ENCODE measurements at places on chromosomes 16 and 17.

DNA sequence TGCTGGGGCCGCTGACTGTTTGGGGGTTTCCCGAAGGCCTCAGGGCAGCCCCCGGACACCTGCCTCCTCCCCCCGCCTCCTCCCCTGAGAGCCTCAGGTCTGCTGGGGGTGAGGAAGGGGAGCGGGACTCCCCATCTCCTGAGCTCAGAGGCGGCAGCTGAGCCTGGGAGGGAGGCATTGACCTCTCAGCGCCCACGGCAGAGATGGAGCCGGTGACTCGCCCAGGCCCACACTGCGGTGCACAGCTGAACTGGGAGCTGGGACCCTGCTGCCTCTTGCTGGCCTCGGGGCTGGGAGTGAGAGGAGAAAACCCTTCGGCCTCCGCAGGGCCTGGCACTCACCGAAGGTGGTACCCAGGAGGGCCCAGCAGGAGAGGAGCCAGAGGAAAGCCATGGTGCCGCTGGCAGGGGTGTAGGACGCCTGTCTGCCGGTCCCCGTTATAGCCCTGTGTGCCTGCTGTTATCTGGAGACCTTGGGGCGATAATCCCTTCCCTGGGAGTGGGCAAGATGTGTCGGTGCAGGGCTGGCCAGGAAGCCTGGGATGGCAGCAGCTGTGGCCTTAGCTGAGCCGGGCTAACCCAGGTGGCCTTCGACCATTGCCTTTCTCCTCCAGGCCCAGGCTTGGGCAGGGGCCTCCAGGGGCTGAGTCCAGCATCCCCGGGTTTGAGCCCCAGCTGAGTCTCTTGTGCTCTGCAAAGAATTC, at the start of gene CTRB2:
Gene CTRB2 (minus strand): TSS at position 413 of the 703 bp plus-strand sequence. CDS start 20 bp downstream, at position 393.
- no peak for DNase-seq

- no peak for DNase-seq
Observed at GRCh38 chr16:12170103-12171040, 193.8 kb downstream of the SNX29 start.

- DNase-seq: no peak
Observed at GRCh38 chr17:63337579-63337978, 108.5 kb downstream of the CYB561 start.

DNA sequence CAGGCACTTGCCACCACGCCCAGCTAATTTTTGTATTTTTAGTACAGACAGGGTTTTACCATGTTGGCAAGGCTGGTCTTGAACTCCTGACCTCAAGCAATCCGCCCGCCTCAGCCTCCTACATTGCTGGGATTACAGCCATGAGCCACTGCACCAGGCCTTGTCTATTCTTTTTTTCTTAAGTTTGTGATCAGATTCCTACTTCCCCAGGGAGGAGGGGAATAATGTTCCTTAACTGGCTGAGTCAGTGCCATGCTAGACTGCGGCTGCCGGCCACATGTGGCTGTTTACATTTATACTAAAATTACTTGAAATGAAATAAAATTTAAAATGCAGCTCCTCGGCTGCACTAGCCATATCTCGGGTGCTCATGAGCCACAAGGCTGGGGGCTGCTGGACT, 27.8 kb upstream of the USP36 start:
- DNase-seq: no peak

DNA sequence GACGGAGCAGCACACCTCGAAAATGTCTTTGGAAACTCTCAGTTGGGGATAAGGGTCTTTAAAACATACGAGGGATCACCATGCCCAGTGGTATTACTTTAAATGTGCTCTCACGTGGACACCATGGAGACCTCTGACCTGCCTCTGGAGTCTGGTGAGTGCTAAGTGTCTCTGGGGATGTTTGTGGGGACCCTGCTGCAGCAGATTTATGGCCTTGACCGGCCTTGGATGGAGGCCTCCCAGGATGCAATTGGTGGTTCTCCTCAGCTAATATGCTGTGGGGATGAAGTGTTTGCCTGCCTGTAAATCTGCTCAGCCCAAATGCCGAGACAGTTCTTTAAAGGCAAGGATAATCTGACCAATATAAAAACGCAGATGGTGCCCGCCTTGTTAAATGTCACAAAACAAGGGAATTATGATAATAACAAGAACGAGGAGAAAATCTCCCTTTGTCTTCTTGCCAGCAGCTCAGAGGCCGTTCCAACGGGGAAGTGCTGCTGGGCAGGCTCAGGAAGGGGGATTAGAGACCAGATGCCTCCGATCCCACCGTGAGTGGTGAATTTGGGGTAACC, 154.4 kb downstream of the ABCC12 start:
- no peak for DNase-seq

- DNase-seq: no peak
Observed at GRCh38 chr17:27905447-27906225, 12.5 kb upstream of the LYRM9 start.

GRCh38 chr17:27920569-27920968, 27.4 kb upstream of the LYRM9 start:
- DNase-seq: no peak

- no peak for DNase-seq
Observed at GRCh38 chr17:40022497-40022896, 7.3 kb downstream of the CSF3 start.

DNA sequence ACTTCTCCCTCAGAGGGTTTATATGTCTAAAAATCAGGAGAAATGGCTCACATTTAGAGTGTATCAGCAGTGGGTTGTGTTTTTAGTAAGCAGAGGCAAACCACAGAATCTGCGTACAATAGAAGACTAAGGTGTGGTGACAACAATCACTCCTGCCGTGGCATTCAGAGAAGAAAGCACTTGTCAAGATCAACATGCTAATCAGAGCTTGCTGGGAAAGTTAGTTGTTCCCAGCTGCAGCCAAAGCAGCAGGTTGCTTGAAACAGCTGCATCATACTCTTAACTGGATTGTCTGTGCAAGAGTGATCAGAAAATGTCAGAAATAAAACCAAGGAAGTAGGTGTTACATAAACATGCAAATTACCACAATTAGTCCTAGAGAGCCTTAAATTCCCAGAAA, 616.4 kb downstream of the CDH8 start:
- no peak for DNase-seq

GRCh38 chr17:28398280-28398981, 7.6 kb downstream of the SLC46A1 start:
- no peak for DNase-seq

DNA sequence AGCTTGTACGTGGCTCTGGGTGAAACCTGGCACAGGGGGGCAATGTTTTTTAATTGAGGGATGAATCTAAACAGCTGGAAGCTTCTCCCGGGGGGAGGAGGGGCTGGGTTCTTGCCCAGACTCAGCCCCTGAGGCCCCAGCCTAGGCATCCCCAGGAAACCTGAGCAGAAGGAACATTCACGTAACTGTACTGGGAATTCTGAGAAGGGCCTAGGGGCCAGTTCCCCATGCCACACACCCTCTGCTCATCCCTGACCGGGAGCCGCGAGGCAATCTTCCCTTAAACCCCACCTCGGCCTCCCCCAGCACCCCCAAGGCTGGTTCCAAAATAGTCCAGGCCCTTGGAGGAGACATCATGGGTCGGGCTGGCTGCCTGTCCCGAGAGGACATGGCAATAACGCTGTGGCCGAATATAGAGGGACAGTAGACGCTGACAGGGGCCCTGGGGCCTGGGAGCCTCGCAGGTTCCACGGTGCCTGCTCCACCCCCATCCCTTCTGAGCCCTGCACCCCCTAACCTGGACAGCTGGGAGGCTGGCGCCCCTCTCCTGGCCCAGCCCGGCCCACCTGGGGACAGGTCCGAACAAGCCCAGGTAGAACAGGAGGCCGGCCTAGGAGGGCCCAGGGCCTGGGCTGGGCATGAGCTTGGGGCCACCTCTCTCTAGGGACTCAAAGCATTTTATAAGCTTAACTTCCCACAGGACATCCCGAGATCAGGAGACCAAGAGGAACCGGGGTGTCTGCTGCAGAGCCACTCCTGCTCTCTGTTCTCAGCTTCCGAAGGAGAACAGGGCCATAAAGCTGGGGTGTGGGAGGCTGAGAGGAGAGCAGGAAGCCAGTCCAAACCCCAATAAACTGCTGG, 83.2 kb upstream of the TOB1 start:
- no peak for DNase-seq

GRCh38 chr17:83122834-83123233, 43.4 kb downstream of the METRNL start:
- no peak for DNase-seq

GRCh38 chr16:89565506-89566372, 5.3 kb downstream of the RPL13 start:
- peak; percentile 69 for DNase-seq

DNA sequence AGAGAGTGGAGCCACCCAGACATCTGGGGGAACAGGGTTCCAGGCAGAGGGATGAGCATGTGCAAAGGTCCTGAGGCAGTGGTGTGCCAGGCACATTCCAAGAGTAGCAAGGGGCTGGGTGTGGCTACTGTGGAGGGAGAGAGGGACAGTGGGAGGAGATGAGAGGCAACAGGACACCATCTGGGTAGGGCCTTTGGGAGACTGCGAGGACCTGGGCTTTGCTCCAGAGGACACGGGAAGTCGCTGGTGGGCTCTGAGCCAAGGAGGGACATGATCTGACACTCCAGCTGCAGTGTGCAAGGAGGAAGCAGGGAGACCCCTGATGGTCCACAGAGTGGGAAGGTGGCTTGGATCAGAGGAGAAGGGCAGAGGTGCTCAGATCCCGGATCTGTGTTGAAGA, 56.7 kb upstream of the MED9 start:
- no peak for DNase-seq

DNA sequence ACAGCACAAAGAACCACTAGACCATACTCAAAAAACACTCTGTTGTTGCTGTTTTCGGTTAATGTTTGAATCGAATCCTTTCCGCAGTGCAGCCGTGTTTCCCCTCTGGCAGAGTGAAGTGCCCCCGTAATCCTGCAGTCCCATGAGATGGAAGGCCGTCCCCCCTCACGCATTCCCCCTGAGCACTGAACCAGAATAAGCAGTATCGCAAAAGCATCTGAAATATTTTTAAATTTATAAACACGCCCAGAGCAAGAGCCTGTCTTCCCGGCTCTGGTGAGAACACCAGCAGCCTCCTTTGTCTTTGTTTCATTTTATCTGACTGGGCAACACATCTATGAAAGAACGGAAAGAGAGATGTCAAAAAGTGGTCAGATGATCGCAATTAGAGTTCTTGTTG, 121.0 kb upstream of the ADAMTS18 start:
- DNase-seq: no peak

DNA sequence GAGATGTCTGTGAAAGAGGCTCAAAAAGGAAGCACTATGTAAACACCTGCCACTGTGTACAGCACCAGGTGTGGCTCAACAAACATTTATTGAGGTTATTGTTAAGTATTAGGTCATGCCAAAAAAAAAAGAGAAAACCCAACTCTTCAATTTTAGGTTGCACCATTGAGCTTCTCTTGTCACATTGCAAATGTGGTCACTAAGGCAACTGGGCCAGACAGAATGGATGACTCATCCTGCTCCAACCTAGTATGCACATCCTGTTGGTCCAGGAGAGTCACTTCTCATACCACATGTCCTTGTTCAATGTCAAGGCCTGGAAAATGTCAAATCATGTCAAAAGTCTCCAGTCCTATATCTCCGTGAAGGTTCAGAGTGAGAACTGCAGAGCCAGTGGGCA, 25.0 kb downstream of the HOXB1 start:
- peak; percentile 52 for DNase-seq

- no peak for DNase-seq
Observed at GRCh38 chr17:75817571-75817970, 26.6 kb downstream of the UNC13D start.

DNA sequence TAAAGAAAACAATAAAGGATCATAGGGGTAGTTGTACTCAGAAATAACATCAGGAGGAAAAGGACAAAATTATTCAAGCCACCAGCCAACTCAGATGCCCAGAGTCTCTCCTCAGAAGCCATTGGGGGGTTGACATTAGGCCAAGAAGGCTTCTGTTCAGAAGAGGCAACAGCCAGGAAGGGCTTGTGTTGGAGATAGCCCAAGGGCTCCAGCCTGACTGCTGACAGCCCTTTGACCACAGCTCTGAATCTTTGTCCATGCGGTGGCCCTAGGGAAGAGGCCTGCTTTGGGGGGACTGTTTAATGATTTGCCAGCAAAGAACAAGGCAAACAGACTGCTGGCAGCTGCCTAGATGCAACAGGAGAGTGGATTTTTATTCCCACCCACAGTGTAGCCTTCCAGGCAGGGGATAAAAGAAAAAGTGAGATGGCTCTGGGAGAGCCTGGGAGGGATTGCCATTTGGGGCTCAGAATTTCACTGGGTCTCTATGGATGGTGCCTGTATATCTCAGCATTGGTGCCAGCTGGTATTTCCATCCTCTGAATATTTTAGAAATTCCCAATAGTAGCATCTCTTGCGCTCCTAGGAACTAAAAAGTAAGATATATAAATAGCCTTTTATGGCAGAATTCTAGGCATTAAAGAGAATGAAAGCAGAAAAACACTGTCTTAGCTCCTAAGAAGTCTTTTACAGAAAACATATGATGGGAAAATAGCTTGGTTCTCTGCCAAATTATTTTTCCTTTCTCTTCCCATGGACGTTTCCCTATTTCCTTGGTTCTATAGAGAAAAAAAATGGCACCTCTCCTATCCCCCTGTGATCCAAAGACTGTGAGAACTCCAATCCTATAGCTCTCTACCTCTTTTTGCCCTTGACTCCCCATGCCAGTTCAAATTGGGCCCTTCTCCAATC, 29.4 kb upstream of the SUPT4H1 start:
- DNase-seq: no peak

DNA sequence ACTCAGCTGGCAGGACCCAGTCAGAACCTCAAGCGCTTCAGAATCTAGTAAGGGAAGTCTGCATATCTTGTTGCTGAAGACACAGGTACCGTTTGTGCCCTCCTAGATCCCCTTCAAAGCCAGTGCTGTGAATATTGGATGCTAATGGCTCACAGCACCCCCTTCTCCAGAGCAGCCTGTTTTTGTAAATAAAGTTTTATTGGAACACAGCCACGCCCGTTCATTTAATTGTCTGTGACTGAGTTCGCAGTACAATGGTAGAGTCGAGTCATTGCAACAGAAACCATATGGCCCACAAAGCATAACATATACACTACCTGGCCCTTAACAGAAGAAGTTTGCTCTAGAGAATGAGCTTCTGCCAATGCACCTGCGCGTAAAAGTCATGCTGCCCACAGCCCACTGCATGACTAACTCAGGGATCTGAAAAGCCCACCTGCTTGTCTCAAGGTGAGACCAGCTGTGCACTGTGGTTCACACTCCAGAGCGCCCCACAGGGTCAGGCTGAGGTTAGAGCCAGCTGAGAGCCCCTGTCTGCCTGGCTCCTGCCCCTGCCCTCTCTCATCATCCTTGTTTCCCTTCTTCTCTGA, 48.8 kb downstream of the AIPL1 start:
- DNase-seq: no peak

DNA sequence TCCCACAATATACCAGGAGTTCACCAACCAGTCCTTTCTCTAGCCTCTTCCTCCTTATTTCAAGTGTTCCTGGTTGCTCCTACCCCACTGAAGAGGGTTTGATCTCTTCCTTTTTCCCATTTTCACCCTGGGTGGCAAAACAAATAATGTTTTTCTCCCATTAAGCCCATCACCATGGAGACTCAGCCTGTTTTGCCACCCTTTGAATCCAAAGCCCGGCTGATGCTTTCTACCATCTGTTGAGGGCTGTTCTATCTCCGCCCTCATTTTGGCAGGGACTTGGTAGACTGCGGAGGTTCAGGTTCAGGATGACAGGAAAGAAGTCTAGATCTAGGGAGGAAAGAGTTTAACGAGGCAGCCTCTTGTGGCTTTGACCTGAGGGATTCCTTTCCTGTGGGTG, 2.6 kb downstream of the DNAH2 start:
- no peak for DNase-seq
